ENCODE measurements at places on chromosomes 2 and 18.

GRCh38 chr2:43057742-43058725 lies 168.4 kb downstream of the ZFP36L2 start:
- H3K36me3 ChIP-seq = no peaks in the 10 kb centered on the region
- H3K4me3 ChIP-seq = no peak overlapping the region
- H3K4me1 ChIP-seq = peaks cover 17% of the 10 kb centered on the region
- no peak for DNase-seq
- H3K27ac ChIP-seq = no peak overlapping the region

GRCh38 chr2:117968722-117969121 lies 45.1 kb downstream of the CCDC93 start:
- DNase-seq = no peak
- H3K36me3 ChIP-seq = peaks cover 66% of the 10 kb centered on the region
- no peak overlapping the region for H3K27ac ChIP-seq
- no peaks in the 10 kb centered on the region for H3K27me3 ChIP-seq

DNA sequence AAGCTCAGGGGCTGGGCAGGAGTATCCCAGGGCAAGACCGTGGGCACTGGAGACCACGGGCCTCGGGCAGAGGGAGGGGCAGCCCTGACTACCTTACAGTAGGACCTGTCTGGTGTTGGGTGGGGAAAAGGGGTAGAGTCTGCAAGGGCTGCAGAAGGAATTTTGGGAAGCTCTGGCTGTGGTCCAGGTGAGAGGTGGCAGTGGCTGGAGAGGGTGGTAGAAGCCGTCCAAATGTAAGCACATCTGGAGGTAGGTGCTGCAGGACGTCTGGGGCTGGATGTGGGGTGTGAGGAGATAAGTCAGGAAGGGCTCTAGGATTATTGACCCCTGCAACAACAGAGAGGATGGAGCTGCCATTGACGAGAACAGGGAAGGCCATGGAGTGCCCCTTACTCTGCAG lies 486.7 kb downstream of the EIPR1 start:
- DNase-seq = no peak
- H3K27me3 ChIP-seq = no peaks in the 10 kb centered on the region
- no peaks in the 10 kb centered on the region for H3K4me1 ChIP-seq
- H3K36me3 ChIP-seq = no peaks in the 10 kb centered on the region
- H3K27ac ChIP-seq = no peak overlapping the region
- no peak overlapping the region for H3K4me3 ChIP-seq

DNA sequence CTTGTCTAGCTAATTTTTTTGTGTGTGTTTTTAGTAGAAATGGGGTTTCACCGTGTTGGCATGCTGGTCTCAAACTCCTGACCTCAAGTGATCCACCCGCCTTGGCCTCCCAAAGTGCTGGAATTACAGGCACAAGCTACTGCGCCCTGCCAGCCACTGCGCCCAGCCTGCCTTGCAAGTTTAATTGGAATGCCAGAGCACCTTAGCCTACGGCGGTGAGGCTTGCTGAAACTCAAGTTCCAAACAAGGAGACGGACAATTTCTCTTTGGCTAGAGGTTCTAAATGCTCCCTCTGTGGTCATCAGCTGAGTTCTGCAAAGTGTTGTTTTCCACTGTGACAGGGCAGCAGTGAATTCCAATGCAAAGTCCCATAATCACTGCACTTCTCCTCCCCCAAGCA lies 583.4 kb downstream of the KCNJ3 start:
- no peaks in the 10 kb centered on the region for H3K27me3 ChIP-seq
- DNase-seq = no peak
- H3K27ac ChIP-seq = no peak overlapping the region
- no peak overlapping the region for H3K4me3 ChIP-seq

DNA sequence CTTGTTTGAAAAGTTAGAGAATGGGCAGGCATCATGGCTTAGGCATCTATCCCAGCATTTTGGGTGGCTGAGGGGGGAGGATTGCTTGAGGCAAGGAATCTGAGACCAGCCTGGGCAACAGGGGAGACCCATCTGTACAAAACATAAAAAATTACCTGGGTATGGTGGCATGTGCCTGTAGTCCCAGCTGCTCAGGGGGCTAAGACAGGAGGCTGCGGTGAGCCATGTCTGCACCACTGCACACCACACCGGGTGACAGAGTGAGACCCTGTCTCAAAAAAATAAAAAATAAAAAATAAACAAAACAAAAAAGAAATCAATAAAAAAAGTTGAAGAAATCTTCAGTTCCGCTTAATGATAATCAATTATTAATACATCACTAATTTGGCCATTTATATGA lies 146.5 kb downstream of the CDH7 start:
- DNase-seq = no peak
- H3K27me3 ChIP-seq = no peaks in the 10 kb centered on the region
- no peak overlapping the region for H3K4me3 ChIP-seq
